ENCODE measurements at places on chromosomes 7 and 10.
A peak's percentile ranks its signal among the peaks of the same experiment; 100 is the strongest.

DNA sequence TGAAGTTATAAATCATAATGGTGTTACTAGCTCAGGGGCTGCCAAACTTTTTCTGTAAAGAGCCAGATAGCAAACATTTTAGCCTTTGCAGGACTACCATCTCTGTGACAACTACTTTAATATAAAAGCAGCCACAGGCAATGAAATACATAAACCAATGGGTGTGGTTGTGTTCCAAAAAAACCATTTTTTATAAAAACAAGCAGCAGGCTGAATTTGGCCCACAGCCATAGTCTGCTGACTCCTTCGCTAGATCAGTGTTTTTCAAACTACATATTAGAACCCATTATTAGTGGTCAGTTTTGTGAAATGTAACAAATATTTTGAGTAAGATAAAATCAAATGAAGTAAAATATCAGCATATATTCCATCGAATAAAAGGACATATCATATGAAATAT, 13.6 kb downstream of the GNG11 start:
- no peak for DNase-seq

DNA sequence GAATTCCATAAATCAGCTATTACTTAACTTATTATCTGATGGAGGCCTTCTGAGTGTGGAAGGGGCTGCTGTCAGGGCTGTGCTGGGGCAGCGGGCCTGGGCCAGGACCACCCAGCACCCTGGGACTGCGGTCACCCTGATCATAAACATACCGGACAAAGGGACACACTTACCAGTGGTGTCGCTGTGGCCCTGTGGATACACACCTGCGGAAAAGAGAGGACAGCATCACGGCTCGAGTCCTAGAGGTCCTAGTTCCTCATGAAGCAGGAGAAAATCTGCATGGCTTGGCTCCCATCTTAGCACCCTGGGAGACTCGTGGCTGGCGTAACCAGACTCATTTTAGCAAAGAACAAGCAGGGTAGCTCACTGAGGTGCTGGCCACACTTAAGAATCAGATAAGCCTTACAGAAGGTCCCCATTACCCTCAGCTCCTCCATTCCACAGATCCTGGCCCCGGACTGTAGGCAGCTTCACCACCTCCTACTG, 17.7 kb downstream of the IL15RA start:
- no peak for DNase-seq

- no peak for DNase-seq
Measured at GRCh38 chr10:12259988-12260387, 64.0 kb downstream of the CDC123 start.

- DNase-seq: no peak
Measured at GRCh38 chr7:79789584-79790345, 336.3 kb upstream of the MAGI2 start.

GRCh38 chr10:80472234-80473095, 18.4 kb downstream of the TSPAN14 start:
- DNase-seq: no peak

- DNase-seq: no peak
Measured at GRCh38 chr7:31933481-31933880, 136.7 kb downstream of the PDE1C start.

DNA sequence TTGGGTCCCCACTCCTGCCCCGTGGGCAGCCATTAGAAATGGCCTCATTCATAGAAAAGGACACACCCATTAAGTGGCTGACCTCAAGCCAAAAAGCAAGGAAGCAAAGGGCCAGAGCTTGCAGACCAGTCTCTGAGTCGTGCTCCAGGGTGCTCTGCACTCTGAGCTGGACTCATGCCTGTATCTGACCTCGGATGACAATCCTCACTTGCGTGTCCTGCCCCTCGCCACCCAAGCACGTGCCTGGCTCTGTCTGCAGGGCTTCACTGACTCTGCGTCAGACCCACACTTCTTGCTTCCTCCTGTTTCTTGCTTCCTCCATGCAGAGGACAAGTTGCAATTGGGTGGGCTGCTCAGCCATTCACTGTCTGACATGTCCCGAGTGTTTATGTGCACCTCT, 138.8 kb downstream of the OAT start:
- DNase-seq: no peak

DNA sequence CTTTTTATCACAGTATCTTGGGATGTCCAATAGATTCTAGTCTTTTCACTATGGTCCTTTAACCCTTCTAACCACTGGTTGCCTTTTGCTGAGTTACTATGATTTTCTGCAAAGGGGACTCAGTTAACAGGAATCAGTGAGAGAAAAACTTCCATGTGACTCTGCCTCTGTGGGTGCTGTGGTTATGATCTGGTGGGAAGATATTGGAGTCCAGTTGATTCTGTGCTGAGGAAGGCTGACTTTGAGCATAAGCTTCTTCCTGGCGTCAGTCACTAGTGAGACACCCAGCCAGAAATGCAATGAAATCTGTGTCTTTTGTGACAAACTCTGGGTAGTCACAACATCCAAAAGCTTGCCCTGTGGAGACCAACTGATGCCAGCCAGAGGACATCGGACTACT, 648.0 kb downstream of the SUGCT start:
- DNase-seq: no peak

- DNase-seq: no peak
Measured at GRCh38 chr7:4655311-4655710, 26.8 kb upstream of the FOXK1 start.

DNA sequence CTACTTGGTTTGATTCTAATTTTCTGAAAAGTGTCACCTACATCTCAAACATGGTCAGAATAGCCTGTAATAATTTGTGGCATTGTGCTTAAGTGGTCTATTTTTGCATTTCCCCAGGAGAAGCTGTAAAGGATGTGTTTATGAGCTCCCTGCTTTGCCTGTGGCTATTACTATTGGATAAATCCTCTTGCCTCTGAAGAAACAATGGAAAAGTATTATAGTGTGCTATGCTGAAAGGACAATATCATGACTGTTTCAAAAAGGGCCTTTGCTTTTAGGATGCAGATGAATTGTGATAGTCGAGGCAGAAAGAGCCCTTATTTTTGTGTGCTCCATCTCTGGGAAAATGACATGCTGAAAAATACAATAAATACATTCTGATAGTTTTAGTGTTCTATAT, 94.1 kb upstream of the ARMC3 start:
- no peak for DNase-seq

DNA sequence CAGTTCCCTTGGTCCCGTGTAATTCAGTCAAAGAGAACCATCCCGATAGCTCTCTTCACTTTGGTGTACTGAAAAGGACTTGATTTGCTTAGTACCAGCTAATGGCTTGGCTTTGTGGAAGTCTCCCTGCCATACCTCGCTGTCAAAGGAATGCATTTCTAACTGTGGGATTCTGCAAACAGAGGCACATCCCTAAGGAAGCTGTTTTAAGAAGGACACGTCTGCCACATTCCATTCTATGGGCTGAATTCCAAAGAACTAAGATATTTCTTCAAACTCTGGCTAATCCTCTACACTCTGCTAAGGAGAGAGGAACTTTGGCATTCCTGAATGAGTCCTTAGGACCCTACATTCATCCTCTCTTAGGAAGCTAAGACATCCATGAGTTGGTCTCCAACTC, 327.9 kb downstream of the SFMBT2 start:
- DNase-seq: no peak

DNA sequence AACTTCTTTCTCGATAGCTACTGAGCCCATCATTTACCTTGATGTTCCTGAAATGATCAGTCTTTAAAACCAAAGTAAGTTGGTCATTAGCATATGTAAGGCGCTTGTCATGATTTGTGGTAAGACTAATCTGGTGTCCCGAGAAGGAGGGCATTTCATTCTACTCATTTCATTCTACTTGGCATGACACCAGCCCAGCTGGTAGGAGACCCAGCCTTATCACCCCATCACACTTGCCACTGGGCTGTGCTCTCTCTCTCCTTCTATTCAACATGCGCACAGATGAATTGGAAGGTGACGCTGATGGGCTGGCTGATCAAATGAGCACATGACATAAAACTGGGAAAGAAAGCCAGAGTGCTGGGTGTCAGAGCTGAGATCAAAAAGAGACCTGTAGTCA, 65.7 kb downstream of the CRTAC1 start:
- no peak for DNase-seq

DNA sequence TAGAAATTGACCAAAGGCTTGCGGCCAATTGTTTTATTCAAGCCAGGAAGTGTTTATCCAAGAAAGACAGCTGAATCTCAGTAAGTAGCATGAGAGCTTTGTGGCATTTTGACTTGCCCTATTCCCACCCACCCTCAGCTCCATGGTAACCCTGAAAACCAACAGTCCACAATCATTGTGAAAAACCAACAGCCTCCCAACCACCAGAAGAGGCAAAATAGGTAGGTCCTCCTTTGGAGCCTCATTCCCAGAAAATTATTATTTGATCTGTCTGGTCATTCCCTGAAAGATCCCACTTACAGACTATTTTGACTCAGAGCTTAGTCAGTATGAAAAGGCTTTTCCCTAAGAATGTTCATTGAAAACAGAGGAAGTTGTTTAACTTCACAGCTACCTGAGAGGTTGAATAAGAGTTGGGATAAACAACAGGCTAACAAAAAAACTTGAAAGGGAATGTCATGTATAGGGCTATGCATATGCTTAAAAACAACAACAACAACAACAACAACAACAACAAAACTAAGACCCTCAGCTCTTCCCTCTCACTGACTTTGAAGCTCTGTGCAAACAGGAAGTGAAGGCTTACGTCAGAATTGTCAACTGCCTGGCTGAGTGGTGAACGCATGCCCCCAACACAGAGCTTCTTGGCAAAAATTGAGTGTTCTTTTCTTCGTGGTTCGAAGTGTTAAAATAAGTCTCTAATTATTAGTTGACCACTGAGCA, 11.2 kb downstream of the KPNA7 start:
- DNase-seq: no peak

DNA sequence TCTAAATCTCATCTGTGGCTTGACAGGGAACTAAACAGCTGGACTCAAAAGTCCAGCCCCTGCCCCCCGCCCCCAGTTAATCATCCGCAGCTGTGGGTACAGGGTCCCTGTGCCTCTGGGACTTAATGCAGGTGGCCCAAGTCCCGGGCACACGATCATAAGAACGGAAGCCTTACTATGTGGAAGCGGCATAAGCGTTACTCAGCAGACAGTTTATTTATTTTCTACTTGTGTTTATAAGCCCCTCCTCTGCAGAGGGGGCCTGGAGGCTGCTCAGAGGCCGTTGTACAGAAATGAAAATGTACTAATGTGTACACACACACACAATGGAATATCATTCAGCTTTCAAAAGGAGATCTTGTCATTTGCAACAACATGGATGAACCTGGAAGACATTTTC, 158.0 kb upstream of the TNS3 start:
- no peak for DNase-seq

DNA sequence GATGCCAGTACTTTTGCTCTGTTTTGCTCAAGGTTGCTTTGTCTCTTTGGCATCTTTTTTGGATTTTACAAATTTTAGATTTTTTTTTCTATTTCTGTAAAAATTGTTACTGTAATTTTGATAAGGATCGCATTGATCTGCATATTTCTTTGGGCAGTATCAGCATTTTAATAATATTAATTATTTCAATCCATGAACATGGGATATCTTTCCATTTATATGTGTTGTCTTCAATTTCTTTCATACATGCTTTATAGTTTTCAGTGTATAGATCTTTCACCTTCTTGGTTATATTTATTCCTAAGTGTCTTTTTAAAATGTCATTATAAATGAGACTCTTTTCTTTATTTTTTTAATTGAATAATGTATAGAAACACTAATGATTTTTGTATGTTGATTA, 301.6 kb upstream of the SEMA3D start:
- no peak for DNase-seq

DNA sequence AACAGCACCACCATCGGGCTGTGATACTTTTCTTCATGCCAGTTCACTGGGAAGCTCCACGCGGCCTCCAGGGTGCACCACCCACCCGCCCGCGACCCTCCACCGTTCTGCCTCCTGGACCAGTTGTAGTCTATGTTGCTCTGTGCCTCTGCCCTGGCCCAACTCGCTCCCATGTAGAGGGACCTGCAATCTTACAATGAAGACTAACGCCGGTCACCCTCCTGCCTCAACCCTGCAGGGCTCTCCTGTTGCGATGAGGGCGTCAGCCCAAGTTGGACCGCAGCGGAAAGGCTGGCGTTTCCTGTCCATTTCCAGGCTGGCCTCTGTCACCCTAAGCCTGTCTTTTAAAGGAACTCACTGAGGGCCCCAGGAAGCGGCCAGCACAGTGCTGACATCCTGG, 34.9 kb downstream of the IL15RA start:
- no peak for DNase-seq

- DNase-seq: no peak
Measured at GRCh38 chr10:119299531-119299930, 92.2 kb downstream of the GRK5 start.

DNA sequence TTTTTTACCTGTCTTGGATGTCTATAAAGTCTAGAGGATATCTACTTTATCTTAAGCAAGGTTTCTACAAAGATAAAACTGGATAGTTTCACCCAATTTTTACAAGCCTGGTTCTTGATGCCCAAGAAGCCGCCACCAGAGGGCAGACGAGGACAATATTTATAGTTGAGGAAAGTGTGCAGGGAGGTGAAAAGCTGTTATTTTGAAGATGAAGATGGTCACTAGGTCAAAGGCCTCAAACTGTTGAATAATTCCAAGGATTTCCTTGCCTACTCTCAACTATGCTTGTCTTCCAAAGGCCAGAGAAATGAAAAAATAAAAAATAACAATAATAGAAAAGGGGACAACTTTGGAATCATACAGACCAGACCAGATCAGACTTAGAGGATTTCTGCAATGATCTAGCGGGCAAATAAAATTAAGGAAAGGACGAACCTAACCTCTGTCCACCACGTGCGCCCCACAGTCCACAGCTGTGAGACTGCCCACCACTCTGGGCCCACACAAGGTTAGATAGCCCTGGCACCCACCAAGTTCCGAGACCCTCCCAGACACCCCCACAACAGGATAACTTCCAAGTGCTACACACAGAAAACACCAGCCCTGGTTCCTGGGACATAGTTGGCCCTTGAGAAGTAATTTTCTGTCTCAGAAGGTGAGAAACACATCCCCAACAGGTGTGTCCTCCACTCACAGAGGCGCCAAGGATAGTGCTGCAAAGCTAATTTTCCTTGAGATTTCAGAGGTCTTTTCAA, 2.8 kb downstream of the PKD1L1 start:
- peak; percentile 61 for DNase-seq

DNA sequence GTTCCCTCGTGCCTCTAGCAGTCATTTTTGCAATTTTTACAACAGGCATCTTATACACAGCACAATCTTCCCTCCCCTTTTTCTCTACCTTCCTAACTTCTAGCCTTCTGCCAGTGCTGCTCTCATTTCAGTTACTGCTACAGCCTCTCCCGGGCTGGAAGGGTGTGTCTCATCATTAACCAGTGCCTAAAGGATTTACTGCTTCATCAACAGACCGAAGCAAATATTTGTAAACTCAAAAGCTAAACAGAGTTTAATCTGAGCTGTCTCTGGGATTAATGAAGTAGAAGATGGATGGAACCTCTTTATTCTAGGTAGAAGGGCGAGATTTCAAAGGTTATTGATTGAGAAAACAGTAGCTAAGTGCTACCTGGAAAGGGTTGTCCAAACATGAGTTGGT, 94.3 kb downstream of the PRPF18 start:
- DNase-seq: no peak

GRCh38 chr7:151239837-151240459, 7.7 kb downstream of the CHPF2 start:
- no peak for DNase-seq

GRCh38 chr7:100119970-100120732, 717 bp downstream of the CNPY4 start:
- DNase-seq: peak; percentile 63

All from thymus (tissue), 14 donors.